ENCODE measurements at places on chromosomes 4 and X. TPM values are rescaled to one million over a fixed set of nuclear protein-coding genes. Genes with fewer than 3 reads are reported as not detected.

Gene MAGEB6B
- total RNA-seq: not detected

Gene MAMLD1
- 0.91 TPM for total RNA-seq

Gene C4orf54
- total RNA-seq: not detected

Gene MAGEA9B
- total RNA-seq: not detected

Gene SLC9A7
- 18.7 TPM for total RNA-seq

Gene GLRB
- total RNA-seq: 9.7 TPM

Gene CXCL3
- total RNA-seq: 0.61 TPM

Gene NDNF
- total RNA-seq: not detected

Gene SHISA3
- total RNA-seq: 27.9 TPM

Gene PPP4R3C
- not detected for total RNA-seq

Gene MAGEB2
- not detected for total RNA-seq
